ENCODE measurements at places on chromosomes 11 and 22. TPM values are rescaled to one million over a fixed set of nuclear protein-coding genes. Genes with fewer than 3 reads are reported as not detected.

Gene MIOX
- total RNA-seq: 0.66 TPM

DNA sequence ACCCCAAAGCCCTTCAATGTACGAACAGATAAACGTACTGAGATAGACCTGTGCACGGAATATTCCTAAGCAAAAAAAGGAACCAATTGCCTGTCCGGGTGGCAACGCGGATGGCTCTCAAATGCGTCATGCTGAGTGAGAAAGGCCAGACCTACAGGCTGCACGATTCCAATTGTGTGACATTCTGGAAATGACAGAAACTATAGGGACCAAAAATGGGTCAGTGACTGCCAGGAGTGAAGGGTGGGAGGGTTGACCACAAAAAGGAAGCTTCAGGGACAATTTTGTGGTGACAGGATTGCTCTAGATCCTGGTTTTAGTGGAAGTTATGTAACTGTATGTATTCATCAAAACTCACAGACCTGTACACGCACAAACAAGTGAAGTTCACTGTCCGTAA, 24.0 kb upstream of the SYT8 start:
- DNase-seq: no peak

DNA sequence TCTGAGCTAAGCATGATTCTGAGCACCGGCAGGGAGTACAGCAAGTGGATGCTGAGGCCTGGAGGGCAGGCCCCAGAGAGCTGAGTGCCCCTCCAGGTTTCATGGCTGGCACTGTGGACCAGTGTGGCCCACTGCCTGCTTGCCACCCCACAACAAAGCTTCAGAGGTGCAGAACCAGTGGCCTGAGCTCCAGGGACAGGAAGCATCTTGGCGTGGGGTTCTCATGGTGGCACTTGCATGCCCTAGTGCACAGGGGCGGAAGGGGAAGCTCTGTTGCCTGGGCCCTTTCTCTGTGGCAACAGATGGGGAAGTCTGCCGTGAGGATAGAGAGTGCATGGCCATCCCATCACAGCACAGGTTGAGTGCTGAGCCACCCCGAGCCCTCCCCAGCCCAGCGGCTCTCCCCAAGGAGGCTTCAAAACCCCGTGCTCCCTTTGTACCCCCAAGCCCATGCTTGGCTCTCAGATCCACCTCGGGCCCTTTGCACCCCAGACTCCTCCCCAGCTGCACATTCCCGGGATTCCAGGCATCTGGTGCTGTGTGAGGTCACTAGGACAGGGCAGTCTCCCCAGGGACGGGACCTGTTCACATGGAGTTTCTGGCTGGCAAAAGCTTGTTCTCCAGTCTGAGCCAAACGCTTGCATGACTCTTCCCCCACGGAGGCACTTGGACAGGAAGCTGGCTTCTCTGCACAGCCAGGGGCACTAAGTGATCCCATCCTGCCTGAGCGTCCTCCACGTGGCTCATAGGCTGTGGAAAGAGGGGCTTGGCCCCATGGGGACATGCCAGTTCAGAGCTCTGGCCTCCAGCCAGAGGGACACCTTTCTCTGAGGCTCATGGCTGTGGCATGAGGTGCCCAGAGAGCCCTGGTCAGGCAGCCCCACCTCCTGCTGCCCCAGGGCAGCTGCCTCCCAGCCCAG, 4.2 kb downstream of the SLC25A1 start:
- no peak for DNase-seq

Gene KBTBD4
- total RNA-seq: 15.7 TPM

DNA sequence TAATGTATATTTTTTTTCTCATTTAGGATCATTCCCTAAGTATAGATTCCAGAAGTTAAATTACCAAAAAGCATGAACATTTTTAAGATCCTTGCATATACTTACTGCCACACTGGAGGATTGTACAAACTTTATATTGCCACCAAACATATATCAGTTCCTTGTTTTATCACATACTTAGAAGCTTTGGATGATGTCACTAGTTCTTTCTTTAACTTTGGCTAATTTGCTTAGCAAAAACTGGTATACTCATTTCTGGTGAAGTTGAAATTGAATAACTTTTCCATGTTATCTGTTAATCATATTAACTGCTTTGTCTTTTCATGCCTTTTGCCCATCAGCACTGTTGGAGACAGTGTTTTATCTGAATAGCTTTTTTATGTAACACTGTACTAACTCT, 31.6 kb upstream of the PRDM10 start:
- no peak for DNase-seq

Gene MRGPRX1
- not detected for total RNA-seq

DNA sequence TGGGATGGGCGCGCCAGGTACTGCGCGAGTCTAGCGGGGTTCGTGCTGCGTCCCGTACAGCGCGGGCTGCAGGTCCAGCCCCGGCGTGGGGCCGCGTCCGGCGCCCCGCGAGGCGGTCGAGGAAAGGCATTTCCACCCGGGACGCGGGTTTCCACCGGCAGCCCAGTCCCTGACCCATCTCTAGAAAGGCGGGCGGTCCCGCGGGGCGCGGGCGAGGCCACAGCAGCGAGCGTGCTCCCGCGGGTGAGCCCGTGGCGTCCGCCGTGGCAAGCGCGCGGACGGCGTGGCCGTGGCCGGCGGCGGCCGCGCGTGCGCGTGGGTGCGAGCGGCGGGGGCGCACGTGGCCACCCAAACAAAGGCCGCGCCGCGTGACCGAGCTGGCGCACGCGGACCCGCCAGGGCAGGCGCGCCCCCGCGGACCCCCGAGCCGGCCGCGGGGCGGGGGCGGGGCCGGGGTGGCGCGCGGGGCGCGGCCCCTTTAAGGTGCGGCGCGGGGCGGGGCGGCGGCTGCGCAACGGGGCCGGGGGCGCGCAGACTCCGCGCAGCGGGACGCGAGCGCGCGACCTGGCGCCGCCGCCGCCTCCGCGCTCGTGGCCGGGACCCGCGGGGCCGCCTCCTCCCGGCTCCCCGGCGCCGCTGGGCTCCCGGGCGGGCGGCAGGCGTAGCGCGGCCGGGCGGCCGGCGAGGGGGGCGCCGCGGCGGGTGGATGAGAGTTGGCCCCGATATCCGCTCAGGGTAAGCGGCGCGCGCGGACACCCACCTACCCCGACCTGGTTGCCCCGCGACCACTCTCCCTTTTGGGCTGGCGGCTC, 39.3 kb upstream of the CELSR1 start:
- peak; percentile 50 for DNase-seq

Gene FDXACB1
- 2.9 TPM for total RNA-seq

DNA sequence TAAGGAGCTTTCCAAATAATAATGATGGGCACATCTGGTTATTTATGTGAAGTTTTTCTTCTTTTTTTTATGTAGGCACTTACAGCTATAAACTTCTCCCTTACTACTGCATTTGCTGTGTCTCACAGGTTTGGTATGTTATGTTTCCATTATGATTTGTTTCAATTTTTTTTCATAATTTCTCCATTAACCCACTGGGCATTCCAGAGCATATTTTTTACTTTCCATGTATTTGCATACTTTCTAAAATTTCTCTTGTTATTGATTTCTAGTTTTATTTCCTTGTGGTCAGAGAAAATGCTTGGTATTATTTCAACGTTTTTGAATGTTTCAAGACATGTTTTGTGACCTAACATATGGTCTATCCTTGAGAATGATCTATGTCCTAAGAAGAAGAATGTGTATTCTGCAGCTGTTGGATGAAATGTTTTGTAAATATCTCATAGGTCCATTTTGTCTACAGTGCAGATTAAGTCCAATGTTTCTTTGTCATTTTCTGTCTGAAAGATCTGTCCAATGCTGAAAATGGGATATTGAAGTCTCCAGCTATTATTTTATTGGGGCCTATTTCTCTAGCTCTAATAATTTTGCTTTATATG, 362.1 kb downstream of the DDX10 start:
- DNase-seq: no peak

DNA sequence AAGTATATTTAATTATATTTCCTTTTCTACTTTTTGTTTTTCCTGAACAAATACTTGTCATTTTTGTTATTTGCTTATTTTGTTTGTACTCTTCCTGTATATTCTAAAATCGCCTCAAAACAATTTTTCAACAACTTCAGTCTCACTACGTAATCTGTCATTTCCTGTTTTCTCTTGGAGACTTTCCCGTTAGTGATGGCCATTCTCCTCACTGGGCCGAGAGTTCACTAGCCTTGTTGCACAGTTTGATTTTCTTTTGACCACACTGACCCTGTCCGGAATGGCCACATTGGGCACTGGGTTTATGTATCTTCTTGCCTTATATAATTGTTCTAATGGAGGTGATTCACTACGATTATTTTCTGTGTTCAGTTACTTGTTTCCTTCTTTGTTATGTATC, 726.1 kb downstream of the FAM181B start:
- no peak for DNase-seq
